ENCODE measurements at places on chromosomes 16 and 17.
A peak's percentile ranks its signal among the peaks of the same experiment; 100 is the strongest.

DNA sequence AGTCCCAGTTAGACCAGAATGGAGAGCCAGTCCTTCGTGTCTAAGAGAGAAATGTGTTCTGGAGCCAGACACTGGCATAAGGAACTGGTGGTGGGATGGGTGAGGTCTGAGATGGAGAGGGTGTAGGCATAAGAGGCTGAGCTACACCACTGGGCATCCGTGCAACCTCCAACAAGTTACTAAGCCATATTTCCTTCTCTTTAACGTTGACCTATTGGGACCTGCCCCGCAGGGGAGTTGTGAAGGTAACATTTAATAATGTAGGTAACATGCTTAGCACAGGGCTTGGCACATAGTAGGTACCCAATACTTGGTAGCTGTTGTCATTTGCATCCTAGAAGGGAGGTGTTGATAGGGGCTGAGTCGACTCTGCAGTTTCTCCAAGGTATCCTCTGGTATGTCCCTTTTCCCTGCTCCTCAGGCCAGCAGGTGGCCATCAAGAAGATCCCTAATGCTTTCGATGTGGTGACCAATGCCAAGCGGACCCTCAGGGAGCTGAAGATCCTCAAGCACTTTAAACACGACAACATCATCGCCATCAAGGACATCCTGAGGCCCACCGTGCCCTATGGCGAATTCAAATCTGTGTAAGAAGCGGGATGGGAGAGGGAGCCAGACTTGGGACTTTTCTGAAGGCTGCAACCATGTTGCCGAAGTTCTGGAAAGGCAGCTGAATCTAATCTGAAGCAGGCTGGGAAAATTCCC is 1.2 kb downstream of the MAPK7 start:
- DNase-seq: no peak

- DNase-seq: no peak
These were observed 325.5 kb downstream of the C16orf95 start for GRCh38 chr16:86991679-86992078.

- no peak for DNase-seq
These were observed 374.0 kb upstream of the ASIC2 start for GRCh38 chr17:33667052-33667509.

DNA sequence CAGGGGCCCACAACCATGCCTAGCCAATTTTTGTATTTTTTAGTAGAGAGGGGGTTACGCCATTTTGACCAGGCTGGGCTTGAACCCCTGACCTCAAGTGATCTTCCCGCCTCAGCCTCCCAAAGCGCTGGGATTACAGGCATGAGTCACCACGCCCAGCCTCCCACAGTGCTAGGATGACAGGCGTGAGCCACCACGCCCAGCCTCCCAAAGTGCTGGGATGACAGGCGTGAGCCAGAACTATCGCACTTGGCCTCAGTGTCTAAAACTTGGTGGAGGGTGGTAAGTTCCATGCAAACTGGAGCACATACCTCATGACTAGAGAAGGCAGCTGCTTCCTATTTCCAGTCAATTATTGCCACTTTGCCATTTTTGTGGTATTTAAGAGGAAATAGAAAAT is 7.1 kb downstream of the HSD17B2 start:
- DNase-seq: no peak

GRCh38 chr16:83530293-83530692 is 277.5 kb upstream of the HSBP1 start:
- DNase-seq: no peak

DNA sequence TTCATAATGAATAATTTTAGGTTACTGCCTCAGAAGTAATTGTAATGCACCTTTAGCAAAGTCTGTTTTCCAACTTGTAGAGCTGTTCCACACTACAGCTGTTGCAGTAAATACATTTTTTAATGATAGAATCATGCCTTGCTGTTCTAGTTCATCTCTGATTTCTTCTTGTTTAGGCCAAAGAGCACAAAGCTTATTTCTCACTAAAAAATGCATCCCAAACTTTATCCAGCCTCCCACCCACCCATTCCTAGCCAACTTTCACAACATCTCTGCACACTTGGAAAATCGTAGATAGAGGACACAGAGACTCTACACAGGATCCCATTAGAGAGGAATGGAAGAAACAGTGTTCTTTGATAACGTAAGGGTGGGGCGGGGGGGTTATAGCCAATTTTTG is 252.2 kb upstream of the DYNLRB2 start:
- no peak for DNase-seq

GRCh38 chr17:78524870-78525510 is 52.2 kb downstream of the DNAH17 start:
- DNase-seq: no peak

GRCh38 chr17:34255381-34255732 is 272 bp downstream of the CCL2 start:
- DNase-seq: no peak

GRCh38 chr17:32936894-32937500 is 9.0 kb downstream of the TMEM98 start:
- peak; percentile 71 for DNase-seq

DNA sequence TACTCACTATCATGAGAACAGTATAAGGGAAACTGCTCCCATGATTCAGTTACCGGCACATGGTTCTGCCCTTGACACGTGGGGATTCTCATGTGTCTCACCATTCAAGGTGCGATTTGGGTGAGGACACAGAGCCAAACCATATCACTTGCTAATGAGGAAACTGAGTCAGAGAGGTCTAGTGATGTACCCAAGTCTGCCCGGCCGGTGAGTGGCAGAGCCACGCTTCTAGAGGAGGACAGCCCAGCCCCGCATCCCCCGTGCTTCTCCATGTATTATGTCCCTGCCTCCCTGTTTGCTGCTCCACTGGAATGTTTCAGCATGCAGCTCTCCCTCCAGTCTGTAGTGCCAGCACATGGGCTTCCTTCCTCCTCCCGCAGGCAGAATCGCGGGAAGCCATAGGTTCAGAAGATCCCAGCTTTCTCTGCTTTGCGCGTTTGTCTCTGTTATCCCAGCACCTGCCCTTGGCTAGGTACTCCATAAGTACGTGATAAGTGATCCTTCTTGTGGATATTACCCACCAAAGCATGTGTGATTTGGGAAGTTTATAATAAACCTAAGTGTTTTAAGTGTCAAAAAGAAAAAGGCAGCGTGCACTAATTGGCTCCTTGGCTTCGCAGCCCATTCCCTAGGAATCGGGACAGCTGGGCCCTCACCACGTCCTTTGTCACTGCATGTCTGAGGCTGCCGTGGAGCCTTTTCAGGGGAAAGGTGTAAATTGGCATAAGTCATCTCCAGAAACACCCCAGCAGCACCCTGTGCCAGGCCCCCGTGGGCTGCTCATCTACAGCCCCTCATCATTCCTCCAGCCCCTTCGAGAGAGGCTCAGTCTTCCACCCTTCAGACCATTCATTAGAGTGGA is 103.8 kb downstream of the CLEC16A start:
- DNase-seq: no peak

DNA sequence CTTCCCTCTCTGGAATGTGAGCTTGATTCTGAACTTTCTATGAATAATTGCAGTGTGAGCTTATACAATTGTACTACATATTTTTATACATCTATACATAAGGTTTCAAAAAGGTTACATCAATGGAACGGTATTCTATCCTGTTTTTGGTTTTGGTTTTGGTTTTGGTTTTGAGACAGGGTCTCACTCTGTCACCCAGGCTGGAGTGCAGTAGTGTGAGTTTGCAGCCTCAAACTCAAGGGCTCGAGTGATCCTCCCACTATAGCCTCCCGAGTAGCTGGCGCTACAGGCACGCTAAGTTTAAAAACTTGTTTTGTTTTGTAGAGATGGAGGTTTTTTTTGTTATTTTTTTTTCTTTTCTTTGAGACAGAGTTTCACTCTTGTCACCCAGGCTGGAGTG is 1.1 kb downstream of the CTRB1 start:
- no peak for DNase-seq

DNA sequence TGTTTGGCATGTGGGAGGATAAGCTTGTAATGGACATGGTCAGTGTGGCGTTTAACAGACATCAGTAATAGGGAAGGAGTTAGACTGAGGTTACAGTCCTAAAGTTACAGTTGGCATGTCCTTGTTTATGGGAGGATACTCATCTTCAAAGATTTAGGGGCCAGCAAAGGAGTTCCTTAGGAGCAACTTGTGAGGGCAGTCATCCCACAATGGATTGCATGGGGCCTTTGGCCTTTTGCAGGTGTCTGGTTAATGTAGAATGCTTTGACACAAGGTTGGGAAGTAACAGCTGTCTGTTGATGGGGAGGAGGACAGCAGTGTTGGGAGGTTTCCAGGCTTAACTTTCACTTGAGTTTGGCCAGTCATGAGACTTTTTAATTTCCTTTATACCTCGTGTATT is 2.2 kb downstream of the NUBP1 start:
- peak; percentile 71 for DNase-seq

DNA sequence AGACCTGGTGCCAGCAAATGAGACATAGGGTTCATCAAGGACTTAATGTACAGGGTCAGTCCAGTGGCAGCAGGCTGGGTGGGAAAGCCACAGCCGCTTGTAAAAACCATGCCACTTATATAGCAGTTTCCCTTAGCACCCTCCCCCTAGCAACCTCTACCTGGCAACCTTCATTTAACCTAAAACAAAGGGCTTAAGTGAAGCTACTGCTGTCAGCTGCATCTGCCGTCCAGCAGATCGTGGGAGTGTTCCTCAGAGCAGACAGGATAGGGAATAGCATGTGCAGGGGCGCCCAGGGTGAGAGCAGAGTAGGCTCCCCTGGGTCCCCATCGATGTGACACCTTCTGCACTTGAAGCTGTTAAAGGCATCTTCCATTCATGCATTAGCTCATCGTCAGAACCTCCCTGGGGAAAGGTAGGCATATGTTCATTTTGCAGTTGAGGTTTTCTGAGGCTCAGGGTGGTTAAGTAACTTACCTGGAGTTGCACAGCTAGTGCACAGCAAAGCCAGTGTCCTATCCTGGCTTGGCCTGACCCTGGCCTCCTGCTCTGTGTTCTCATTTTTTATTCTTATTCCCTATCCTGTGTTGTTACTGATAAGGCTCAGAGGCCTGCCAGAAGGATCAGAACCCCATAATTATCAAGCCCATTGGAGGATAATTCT is 112.5 kb downstream of the SOCS1 start:
- no peak for DNase-seq

DNA sequence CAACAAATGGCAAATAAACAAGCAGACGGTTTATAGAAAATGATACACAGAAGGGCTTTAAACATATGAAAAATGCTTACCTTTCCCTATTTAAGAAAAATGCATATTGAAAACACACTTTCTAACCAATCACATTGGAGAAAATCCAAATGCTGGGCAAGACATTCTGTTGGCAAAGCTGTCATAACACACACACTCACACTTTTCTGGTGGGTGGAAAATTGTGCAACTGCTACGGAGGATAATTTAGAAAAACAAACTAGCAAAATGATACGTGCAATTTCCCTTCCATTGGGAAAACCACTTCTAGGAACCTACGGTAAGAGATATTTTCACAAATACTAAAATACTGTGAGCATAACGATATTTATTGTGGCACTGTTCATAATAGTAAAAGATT is 9.8 kb upstream of the MYH3 start:
- no peak for DNase-seq

- DNase-seq: no peak
These were observed 43.7 kb upstream of the GSG1L start for GRCh38 chr16:28107232-28107631.

DNA sequence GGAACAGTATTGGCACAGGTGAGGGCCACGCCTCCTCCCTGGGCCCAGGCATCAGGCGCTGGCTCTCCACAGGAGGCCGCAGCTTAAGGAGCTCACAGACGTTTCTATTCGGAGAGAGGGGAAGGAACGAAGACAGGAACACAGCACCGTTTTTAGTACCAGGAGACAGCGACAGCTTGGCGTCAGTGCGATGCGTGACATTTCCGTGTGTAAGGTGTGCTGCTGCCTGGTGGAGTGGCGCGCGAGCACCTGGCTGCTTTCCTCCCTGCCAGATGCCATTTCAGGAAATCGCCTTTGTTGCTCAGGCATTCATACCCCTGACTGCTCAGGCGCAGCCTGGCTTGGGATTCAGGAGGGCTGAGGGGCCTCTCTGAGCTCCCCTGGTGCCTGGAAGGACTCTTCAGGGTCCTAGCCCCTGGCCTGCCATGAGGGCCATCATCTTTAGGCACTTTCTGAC is 367.5 kb downstream of the CPPED1 start:
- no peak for DNase-seq

DNA sequence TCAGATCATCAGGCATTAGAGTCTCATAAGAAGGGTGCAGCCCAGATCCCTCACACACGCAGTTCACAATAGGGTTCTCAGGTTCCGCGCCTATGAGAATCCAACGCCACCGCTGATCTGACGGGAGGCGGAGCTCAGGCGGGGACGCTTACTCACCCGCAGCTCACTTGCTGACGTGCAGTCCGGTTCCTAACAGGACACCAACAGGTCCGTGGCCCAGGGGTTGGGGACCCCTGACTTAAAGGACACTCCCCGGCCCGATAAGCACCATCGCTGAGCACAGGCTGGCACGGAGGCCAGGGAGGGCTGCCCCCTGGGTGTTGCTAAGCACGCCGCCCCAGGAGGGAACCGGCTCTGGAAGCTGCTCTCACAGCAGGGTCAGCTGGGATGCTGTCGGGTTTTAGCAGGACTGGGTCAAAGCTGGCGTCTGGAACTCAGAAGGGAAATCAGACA is 30.1 kb upstream of the BAHCC1 start:
- no peak for DNase-seq

DNA sequence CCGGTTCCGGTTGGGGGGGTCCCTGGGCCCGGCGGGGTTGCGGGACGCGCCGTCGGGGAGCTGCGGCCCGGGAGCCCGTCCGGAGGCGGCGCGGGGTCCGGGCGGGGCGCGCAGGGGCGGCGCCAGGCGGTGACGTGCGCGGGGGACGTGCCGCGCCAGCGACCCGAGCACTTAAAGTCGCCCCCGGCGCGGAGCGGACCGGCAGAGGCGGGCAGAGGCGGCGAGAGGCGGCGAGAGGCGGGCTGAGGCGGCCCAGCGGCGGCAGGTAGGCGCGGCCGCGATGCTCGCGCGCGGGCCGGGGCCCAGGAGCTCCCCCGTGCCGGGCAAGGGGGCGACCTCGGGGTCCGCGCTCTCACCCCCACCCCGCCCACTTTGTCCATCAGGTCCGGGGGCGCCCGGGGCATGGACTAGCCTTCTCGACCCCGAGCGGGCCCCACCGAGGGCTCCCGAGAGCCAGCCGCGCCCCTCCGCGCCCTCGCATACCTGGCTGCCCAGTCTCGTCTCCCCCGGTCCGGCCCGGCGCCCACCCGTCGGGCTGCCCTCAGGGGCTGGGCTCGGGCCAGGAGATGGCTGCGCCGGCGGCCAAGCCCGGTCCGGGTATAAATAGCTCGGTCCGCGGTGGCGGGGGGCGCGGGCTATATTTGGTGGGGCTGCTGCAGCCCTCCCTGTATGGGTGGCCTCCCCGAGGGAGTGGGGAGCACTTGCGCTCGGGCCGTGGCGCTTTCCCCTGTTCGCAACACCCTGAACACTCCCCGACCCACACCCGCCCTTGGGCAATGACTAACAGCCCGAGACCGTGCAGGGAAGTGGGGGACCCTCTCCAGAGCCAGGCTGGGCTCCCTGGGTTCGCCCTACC is at the start of gene SLC16A3:
Gene SLC16A3, plus strand, starts transcription at position 201 of the 856 bp plus-strand sequence. CDS start 6,967 bp downstream, outside the sequence.
- DNase-seq: no peak

- no peak for DNase-seq
These were observed 2.9 kb downstream of the IKZF3 start for GRCh38 chr17:39861235-39861634.
